GM23338 (cell line): ENCODE measurements at places on chromosomes 5 and 9.
A peak's percentile ranks its signal among the peaks of the same experiment; 100 is the strongest.

GRCh38 chr5:150001660-150002486 lies 1.3 kb downstream of the HMGXB3 start:
- peak; percentile 78 for DNase-seq

DNA sequence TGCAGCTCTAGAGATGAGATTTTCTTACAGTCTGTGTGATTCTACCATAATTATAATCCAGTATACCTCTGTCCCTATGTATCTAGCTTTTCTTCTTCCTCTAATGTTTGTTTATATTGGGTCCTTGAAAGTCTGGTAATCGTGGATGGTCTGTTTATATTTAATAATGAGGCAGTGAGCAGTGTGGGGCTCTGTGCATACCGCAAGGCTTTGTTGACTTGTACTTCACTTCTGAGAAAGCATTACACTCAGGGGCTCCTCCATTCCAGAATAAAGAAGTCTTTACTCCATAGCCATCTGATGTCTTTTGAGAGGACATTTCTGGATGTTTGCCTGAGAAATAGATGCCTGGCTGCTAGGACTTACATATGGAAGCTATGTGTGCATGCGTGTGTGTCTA lies 4.5 kb upstream of the MPDZ start:
- DNase-seq, result no peak

GRCh38 chr5:61299261-61299681 lies 32.8 kb upstream of the ZSWIM6 start:
- no peak for DNase-seq

DNA sequence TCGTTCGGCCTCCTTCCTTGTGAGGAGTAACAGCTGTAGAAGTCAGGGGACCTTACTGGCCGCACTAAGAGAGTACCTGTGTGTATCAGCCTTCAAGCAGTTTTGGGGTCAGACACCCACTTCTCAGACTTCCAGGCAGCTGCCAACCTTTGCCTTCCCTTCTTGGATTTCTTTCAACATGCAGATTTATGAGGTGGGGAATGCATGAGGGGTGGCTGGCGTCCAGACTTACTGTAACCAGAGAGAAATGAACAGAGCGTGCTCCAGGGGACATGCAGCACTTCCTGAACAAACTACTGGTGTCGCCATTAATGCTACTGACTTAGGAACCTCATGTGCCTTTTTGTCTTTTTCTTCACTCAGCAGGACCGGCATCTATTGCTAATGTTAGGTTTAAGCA lies 46.7 kb downstream of the INSYN2B start:
- no peak for DNase-seq

DNA sequence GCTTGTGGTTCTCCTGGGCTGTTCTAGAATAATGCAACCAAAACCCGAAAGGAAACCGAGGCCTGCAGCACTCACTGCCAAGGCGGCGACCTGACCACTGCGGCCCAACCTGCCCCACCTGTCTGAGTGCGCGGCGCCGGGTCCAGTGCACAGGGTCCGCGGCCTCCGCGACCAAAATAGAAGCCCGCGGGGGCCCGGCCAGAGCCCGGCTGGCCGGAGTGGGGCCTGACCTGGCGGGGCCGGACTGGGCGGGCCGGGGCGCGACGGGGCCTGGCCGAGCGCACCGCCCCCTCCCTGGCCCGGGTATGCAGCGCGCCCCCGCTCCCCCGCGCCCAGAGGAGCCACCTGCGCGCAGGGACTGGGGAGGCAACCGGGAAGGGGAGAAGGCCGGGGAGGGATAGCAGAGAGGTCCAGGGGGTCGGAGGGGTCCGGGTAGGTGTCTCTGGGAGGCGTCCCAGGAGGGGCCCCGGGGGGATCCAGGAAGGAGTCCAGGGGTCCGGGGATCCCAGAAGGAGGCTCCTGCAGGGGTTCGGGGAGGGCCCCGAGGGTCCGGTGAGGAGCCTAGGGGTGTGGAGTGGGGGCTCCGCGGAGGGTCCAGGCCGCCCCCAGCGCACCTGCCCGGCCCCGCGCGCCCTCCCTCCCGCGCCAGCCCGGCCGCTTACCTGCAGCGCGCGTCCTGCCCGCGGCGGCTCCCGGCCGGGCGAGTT lies 503 bp downstream of the SEMA4D start:
- DNase-seq, result peak; percentile 48

- no peak for DNase-seq
Observed at GRCh38 chr9:114684036-114684435, 2.0 kb upstream of the TEX48 start.

GRCh38 chr9:93305497-93306020 lies 121.6 kb downstream of the WNK2 start:
- no peak for DNase-seq

- no peak for DNase-seq
Observed at GRCh38 chr5:127231118-127231517, 59.5 kb upstream of the MEGF10 start.
